AG10803 (cell line): ENCODE measurements at places on chromosomes 5 and 9.
A peak's percentile ranks its signal among the peaks of the same experiment; 100 is the strongest.

DNA sequence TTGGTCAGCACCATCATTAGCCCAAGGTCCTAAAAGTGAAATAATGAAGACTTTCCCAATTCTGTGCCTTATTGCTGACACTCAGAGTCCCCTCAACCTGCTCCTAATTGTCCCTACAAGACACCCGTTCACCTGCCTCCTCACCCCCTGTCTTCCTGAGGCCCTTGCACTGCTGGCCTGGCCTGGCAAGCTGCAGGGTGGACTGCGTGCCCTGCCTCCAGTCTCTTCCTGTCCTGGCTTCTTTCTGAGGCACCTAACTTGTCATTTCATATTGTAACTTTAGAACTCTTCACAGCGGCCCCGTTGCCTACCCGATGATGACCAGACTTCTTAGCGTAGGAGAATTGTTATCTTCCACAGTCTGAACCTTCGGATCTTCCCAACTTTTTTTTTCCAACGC, 153.9 kb downstream of the SMARCA2 start:
- no peak for DNase-seq

DNA sequence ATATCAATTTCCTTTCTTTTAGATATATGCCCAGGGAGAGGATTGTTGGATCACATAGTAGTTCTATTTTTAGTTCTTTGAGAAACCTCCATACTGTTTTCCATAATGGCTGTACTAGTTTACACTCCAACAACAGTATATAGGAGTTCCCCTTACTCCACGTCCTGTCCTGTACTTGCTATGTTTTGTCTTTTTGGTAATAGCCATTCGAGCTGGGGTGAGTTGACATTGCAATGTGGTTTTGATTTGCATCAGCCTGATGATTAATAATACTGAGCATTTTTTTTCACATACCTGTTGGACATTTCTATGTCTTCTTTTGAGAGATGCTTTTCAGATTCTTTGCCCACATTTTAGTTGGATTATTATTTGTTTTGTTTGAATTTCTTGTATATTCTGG, 445.9 kb downstream of the NTRK2 start:
- DNase-seq = no peak

GRCh38 chr9:121684381-121685145, 33.1 kb downstream of the DAB2IP start:
- peak; percentile 29 for DNase-seq

GRCh38 chr5:20570486-20570885, 582.5 kb upstream of the CDH18 start:
- DNase-seq = no peak

GRCh38 chr9:113652355-113653152, 189.0 kb downstream of the RGS3 start:
- no peak for DNase-seq

- DNase-seq = peak; percentile 46
These were observed 122.0 kb downstream of the GDNF start for GRCh38 chr5:37717613-37718431.

DNA sequence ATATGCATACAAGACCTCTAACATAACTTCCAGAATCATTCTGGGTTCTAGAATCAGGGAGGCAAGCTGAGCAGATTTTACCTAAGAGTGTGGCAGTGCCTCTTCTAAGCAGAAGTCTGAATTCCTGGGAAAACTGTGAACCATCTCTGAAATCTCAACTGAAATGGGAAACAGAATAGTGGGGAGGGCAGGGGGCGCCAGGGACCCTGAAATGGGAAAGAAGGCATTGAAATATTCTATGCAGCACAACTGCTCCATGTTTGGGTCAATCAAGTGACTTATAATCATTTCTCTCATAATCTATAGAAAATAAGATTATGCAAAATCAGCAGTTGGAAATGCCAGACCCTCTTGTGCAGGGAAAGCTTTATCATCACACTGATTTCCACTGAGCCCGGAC, 156.1 kb downstream of the EBF1 start:
- DNase-seq = no peak

- no peak for DNase-seq
These were observed 53.0 kb downstream of the CXXC5 start for GRCh38 chr5:139701056-139701741.
